ENCODE measurements at places on chromosomes 7 and 10.

DNA sequence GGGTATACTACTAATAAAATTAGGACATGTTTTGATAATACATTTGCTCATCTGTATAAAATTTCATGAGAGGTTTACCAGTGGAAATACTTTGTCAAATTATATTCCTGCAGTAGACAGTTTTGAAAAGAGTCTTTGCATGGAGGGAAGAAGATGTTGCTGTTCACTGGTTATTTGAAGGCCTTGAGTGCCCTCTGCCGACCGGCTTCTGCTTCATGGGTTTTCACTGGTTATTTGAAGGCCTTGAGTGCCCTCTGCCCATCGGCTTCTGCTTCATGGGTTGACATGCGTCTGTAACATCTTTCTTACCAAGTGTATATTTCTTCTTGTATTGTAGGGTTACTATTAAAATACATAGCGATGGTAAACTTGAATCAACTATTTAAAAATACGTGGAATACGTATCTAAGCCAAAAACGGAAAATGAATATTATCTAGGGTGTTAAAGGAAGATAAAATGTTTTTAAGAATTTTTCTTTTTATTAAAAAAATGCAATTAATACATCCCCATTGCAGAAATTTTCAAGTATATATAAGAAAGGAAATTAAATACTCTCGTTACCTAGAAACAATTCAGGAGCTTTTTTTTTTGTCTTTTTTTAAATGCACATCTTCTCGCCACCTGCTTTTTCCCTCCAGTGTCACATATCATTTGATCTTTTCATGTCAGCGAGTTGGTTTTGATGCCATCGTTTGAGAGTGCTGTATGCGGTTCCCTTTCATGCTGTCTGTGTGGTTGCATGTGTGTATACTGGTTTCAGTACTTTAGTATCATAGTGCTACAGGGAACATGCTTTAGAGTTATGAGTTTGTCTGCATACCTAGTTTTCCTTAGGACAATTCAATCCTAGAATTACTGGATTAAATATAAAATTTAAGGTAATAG, 73.4 kb downstream of the SHH start:
- DNase-seq = peak; percentile 11

DNA sequence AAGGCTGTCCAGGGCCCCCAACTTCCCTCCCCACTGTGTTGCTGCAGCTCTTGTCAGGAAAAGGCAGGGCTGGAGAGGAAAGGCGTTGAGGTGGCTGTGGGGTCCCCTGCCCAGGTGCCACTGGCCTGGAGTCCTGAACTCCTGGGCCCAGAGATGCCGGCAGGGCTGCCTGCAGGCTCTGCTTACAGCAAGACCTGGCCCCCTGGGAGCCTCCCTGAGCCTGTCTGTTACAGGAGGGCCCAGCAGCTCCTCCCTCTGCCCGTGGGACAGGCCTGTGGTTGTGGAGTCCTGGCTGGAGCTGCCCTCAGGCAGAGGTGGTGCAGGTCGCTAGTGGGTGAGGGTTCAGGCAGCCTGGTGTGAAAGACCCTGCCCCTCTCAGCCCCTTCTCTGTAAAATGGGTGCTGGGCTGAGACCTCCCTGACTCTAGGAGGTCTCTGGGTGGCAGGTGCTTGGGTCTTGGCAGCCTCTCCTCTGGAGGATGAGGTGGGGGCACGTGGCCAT, 9.9 kb downstream of the ANTXRL start:
- DNase-seq = no peak

DNA sequence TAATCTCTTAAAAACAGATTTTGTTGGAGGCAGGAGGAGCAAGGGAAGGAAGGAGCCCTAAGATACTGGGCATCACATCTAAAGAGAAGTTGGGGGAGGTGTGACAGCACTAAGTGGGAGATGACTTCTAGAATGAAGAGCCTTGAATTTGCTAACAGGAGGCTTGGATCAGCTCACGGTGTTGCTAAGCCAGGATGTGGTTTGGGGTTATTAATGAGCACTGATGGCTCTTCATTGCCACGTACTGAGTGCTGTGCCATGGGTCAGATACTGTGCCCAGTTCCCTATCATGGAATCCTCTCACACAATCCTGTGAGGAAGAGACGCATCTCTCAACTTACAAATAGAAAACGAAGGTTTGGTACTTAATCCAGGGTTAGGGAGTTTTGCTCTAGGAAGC, 78.5 kb downstream of the C7orf25 start:
- no peak for DNase-seq

- DNase-seq = no peak
These were observed 26.7 kb upstream of the MKI67 start for GRCh38 chr10:128152741-128153580.

DNA sequence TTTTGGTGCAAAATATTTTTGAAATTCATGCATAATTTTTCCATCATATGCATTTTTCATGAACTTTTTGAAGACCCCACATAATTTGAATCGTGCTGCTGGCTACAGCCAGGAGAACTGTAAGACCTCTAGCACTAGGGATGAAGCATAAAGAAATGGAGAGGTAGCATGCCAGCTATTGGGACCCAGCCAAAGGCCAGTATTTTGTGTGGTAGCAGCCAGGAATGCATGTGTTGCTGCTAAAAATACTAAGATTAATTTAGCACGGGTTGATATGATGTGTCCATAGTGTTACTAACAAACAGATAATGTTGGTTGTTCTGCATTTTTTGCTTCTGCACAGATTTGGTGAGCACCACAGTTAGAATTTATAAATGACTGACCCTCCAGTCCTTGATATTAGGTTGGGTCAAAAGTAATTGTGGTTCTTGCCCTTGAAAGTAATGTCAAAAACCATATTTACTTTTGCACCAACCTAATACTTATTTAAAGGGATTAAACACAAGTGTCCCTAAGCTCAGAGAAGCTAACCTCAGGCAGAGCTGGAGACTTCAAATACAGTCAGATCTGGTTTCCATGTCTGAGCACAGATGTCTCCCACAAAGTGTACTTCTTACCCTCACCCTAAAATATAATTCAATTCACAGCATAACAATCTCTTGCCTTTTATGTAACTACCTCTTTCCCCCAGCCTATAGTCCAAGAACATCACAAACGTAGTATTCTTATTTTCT, 54.1 kb upstream of the NPSR1 start:
- DNase-seq = no peak

GRCh38 chr7:1227071-1227804, 5.4 kb upstream of the UNCX start:
- no peak for DNase-seq

- no peak for DNase-seq
These were observed 254.6 kb downstream of the OTUD1 start for GRCh38 chr10:23693501-23693901.

DNA sequence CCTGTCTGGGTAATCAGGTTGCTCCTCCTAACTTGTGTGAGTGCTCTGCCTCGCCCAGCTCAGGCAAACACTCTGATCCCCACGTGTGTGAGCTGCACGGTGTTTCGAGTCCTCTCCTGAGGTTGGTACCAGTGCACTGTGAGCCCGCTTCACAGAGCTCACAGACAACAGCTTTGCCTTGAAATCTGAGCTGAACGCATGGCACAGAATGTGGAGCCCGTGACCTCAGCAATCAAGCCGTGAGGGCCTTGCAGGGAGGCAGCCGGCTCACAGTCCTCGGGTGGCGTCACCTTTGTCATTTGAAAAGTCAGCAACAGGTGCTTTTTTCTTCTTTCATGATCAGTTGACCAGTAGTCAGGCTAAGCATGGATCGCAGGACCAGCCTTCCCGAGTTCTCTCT, 60.2 kb upstream of the ADGRA1 start:
- DNase-seq = no peak

DNA sequence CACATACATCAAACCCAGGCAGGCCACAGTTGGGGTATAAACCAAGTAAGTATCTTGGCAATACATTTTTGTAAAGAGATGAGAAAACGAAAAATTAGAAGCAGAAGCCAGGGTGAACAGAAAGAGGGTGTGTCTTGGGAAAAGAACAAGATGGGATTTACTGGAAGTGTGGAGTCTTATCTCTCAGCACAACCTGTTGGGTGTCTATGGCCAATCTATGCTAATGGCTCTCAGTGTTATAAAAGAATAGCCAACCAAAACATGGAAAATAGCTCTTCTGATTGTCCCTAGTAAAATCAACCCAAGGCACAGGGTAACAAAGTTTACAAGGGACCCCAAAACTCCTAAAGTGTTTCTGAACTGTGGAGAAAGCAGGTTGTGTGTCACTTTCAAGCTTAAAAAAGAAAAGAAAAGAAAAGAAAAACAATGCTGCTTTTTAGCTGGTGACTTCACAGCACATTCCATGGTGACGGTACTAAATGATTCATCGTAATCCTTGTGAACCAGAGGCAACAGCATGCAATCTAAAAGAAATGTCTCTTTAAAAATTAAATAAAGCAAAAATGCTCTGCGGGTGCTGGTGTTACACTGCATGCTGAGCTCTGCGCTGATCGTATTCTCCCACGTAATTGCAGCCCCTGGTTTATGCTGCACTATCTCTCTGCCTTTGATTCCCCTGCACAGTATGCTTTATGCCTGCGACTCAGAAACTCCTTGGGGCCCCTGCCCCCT, 100.8 kb downstream of the C10orf90 start:
- peak; percentile 21 for DNase-seq

DNA sequence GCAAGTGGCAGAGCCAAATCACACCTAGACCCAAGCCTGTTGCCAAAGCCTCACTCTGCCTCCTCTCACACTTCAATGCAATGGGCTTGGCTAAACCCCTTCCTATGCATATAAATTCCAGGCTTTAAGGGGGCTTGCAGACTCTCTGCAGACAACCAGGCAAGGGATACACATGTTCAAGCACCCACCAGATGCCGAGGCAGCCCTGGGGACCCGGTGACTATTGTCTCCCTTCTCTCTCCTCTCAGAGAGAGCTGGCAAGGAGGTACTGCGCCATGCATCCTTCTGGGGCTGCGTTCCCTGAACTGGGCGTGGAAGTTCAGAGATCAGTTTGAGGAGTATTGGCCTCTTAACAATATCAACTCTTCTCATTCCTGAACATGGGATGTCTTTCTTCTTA, 131.2 kb downstream of the ARHGAP22 start:
- no peak for DNase-seq

GRCh38 chr7:125526958-125527357, 597.3 kb upstream of the POT1 start:
- no peak for DNase-seq

DNA sequence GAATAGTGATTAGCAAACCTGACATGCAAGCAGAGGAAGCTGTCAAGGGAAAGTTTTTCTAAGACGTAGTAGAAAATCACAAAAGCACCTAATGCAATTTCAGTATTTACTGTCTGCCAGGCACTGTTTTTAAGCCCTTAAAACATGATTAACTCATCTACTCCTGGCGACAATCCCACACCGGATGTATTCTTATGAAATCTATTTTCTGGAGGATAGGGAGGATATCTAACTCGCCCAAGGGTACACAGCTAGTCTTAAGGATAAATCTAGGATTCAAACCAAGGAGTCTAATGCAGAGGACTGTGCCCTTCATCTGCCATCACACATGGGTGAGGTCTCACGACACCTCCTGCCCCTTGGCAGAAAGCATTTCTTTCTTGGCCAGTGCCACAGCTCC, 47.8 kb upstream of the FIGNL1 start:
- no peak for DNase-seq

- no peak for DNase-seq
These were observed 136.5 kb downstream of the ADARB2 start for GRCh38 chr10:1600861-1601260.

DNA sequence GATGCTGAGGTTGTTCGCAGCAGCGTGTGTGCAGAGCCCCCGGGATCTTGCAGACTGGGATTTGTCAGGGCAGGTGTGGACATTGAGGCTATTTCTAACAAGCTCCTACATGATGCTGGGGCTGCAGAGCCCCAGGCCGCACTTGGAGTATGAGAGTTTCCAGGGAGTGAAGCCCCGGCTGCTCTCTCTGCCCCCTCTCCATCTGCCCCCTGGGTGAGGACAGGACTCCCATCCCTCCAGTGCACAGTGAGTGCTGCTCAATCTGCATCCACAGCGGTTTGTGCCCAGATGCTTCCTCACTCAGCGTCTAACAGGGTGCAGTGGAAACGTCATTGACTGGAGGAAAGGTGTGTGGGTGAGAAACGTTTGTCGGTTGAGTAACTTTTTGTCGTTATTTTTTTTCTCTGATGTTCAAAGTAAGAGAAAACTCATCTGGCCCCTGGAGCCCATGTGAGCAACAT, 25.3 kb downstream of the IL2RA start:
- no peak for DNase-seq

DNA sequence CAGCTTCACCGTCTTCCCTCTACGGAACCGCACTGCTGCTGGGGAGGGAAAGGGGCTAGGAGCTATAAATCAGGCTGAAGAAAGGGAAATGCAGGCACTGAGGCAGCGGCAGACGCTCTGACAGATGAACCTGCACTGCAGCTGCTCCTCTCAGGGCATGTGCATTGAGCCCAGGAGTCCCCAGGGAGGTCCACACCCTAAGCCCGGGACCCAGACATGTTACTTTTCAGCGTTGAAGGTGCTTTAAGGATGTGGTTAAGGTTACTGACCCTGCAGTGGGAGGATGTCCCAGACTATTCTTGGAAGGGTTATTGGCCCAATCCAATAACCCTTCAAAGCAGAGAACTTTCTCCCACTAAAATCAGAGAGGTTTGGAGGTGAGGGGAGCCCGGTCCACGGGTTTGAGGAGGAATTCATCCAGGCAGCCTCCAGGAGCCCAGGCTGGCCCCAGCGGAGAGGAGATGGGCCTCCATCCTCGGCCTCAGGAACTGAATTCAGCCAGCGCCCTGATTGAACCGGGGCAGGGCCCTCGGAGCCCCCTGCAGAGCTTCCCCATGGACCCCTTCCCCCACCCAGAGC, 75.4 kb downstream of the ADARB2 start:
- DNase-seq = no peak

All from HTR-8/SVneo (cell line).